Fibroblast of the aortic adventitia (primary cell): ENCODE measurements at places on chromosomes 1 and 21. TPM values are rescaled to one million over a fixed set of nuclear protein-coding genes. Genes with fewer than 3 reads are reported as not detected.
A peak's percentile ranks its signal among the peaks of the same experiment; 100 is the strongest.

DNA sequence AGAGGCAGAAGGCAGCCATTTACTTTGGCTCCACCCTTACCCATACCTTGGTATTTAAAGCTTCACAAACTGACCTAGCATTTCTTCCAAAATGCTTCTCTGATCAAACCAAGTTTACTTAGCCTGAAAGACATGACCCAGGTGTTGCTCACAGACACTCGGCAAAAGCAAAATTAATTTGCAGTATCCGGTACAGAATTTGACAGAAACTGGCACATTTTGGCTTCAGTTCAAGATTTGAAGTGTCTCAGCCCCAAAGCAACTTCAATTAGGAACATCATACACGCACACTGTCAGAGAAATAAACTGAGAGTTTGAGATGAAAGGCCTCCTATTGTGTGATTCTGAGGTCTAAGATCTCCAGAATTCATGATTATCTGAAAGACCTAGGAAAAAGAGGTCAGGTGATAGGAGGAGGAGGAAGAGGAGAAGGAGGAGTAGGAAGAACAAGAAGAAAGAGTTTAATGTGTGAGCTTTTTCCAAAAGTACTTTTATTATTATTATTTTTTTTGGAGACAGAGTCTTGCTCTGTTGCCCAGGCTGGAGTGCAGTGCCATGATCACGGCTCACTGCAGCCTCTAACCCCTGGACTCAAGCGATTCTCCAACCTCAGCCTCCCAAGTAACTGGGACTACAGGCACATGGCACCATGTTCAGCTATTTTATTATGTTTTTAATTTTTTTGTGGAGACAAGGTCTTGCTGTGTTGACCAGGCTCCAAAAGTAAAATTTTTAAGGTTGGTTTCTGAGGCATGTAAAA lies 143.6 kb downstream of the SLC45A1 start:
- no peak for DNase-seq

DNA sequence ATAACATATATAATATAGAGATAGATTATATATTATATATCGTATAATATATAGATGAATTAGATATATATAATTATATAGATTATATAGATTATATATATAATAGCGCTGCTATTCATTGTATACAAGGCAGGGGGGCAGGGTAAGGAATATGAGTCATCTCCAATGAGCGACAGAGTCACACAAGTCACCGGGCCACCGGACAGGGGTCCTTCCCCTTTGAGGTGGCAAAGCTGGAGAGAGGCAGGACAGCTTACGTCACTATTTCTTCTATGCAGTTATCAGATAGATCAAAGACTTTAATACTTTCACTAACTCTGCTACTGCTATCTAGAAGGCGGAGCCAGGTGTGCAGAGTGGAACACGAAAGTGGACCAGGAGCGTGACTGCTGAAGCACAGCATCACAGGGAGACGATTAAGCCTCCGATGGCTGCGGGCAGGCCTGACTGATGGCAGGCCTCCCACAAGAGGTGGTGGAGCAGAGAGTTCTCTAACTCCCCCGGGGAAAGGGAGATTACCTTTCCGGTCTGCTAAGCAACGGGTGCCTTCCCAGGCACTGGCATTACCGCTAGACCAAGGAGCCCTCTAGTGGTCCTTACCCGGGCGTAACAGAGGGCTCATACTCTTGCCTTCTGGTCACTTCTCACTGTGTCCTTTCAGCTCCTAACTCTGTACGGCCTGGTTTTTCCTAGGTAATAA lies 2154.7 kb downstream of the MRPL39 start:
- no peak for DNase-seq

- DNase-seq = no peak
These were observed 7.6 kb downstream of the GNB1 start for GRCh38 chr1:1883092-1883873.

DNA sequence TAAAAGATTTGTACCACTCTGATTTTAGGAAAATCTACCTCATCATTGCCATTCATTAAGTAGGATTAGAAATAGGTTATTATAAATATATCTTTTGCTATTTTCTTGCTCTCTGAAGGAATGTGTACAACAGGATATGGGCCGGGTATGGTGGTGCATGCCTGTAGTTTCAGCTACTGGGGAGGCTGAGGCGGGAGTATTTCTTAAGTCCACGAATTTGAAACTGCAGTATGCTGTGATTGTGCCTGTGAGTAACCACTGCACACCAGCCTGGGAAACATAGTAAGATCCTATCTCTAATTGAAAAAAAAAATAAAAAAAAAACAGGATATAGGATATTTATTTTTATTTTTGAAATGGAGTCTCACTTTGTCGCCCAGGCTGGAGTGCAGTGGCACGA lies 50.0 kb downstream of the CLIC4 start:
- no peak for DNase-seq

GRCh38 chr21:33036430-33037162 lies 10.9 kb downstream of the OLIG2 start:
- peak; percentile 58 for DNase-seq

DNA sequence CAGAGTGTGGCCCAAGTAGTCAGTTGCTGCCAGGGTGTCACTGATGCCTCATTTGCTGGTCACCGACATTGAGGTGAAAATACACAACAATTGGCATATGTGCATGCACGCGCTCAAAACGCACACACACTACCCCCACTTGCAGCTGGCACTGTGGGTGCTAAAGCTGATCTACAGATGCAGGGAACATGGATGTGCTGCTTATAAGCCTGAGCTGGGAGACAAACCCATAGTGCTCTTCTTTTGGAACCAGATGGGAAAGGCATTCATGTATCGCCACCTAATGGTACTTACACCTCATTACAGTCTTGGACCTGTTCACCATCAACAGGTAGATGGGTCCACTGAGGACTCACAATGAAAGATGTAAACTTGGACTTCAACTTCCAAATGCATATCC lies 70.3 kb upstream of the CAMK1G start:
- peak; percentile 42 for DNase-seq

DNA sequence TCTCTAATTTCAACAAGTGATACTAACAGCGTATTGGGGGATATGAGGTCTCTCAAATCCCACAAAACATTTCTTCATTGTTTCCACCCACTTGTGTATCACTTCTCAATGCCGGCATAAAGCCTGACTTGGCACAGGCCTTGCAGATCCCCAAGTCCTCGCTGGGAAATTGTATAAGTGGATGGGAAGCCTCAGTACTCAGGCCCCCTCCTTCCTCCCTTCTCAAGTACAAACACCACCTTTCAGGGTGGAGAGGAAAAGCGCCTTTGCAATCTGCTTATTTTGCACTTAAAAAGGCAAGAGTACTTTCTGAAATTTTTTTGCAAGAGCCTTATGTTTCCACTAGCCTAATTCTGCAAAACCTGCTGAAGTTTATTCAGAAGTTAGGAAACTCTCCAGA lies 25.8 kb upstream of the KLHDC8A start:
- no peak for DNase-seq

DNA sequence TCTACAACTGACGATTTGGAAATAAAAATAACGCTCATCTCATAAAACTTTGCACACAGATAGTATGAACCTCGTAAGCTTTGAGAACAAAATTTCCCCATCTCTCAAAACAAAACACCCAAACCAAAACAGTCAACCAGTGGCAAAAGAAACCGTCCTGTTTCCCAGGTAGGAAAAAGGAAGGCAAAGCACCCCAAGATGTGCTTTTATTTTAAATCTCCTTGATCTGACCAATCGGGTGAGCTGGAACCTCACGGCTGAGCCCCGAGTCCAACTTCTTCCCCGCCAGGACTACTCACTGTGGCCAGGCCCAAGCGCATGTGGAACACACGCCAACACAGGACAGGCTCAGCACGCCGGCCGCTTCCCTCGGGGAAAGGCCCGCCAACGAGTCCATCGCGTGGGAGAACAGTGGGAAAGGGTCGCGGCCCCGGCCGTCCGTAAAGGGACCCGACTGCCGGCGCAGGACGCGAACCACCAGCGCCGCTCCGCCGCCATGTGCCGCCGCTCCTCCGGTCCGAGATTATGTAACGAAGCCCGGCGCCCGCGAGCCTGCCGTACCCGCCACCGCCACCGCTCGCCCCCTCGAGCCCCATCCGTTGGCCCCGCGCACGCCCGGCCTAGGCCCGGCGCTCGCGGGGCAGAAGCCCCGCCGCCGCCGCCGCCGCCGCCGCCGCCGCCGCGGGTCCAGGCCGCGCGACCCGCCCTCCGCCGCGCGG lies 759 bp downstream of the AHCTF1 start:
- peak; percentile 60 for DNase-seq

DNA sequence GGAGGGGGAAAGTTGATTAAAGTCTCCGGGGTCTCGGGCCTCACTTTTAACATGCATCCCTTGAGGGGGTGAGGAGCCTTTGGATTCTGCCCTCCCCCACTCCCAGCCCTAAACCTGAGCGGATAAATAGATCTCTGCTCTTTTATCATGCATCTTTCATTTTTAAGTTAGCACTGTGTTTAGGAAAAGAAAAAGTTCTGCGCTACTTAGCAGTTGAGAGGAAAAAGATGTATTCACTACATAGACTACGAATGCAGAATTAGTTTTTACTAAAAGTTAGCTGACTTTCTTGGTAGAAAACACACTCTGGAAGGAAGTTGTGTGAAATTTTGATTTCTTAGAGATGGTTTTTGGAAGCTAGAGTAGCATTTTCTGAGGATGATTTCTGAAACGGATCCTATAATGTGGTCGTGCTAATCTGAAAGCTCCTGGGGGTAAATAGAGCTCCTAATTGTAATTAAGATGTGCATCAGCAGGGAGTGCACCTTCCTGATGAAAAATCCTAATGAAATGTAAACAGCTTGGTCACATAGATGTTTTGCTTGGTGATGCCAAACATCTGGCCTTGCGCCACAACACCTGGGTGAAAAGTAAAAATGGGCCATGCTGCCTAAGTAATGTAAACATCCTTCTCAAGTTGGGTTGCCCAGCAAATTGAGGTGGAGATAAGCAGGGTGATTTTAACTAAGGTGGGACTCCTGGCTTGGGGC lies 1.8 kb downstream of the ROR1 start:
- DNase-seq = peak; percentile 34

DNA sequence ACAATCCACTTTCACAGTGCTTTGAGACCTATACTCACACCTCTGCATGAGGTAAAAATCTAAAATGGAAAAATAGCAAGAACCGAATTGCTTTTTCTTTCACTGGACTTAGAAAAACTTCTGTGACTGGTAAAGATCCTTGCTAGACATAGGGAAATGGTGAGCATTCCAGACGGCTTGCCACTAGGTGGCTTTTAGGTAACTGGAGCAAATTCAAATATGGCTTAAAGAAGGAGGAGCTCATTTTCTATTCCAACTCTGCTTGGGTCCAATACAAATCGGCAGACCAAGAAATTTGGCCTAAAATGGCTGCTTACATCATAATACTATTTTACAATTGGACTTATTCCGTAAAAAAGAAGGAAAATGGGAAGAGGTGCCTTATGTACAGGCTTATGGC lies 977.9 kb downstream of the ADGRL2 start:
- no peak for DNase-seq

- peak; percentile 9 for DNase-seq
These were observed 202.5 kb downstream of the C1orf94 start for GRCh38 chr1:34378968-34379856.

- DNase-seq = no peak
These were observed 43.2 kb downstream of the CAPN8 start for GRCh38 chr1:223622132-223622842.

- DNase-seq = no peak
These were observed 260.6 kb upstream of the ESRRG start for GRCh38 chr1:216983823-216984222.

PWP2 gene
- total RNA-seq = 0.98 and 4.0 TPM in 2 replicates

C1orf87 gene
- total RNA-seq = not detected in 2 replicates

RPTN gene
- total RNA-seq = not detected in 2 replicates

LCE3E gene
- not detected in 2 replicates for total RNA-seq

FCRL4 gene
- not detected in 2 replicates for total RNA-seq

HPCAL4 gene
- total RNA-seq = under 0.01 TPM in 1 of 2 replicates, not detected in the other
